Daoy (cell line): ENCODE measurements at places on chromosomes 2 and 18.

DNA sequence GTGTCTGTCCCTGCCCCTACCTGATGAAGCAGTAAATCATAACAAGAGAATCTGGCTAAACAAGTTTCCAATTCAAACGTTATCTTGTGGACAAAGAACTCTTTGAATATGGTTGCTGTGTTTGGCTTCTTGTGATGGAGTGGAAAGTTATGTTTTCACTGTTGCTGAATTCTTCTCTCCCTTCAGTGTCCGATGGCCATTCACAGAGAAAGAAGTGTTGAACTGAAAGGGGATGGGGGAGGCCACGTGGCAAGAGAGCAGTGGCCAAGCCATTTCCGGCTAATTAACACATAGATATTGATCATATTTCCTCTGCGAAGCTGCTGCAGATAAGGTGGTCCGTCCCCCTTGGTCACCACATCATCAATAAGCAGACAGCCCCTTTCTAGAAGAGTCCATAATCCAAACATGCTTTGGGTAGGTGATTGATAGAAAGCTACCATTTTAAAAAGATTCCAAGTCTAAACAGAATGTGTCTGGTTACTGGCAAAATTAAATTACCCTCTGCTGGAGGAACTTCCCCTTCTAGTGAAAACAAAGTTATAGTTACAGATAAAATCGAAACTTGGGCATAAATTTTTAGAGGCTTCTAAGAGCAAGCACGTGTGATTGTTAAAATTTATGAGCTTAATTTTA lies 36.9 kb upstream of the FZD7 start:
- DNase-seq, result no peak

GRCh38 chr2:85340034-85340892 lies 12.5 kb upstream of the TGOLN2 start:
- DNase-seq, result no peak

DNA sequence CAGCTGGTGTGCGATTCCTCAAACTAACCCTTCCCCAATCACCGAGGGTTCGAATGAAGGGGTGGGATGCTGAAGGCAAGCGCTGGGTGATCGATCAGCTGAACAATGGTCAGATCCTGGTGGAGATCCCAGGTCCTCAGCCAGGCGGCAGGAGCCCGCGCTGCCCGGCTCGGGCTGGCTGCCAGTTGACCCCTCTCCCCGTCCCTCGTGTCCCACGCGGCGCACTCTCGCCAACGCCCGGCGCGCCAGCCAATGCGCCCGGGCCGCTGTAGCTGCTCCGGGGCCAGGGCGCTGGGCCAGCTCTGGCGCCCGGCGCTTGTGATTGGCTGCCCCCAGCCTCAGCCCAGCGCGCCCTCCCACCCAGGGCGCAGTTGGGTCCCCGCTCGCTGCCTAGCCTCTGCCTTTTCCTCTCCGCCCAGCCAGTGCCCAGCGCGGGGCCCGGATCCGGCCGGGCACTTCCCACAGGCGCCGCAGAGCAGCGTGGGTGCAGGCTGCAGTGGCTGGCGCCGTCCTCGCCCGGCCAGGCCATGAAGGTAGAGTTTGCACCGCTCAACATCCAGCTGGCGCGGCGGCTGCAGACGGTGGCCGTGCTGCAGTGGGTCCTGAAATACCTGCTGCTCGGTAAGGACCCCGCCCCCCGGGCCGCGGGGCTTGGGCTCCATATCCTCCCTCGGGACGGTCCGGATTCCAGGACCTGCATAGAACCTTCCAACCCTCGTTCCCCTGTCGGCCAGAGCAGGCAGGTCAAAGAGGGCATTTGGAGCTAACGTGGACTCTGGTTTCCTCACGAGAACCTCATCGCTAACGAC lies at the start of gene MOGAT1:
MOGAT1 (plus strand) TSS at position 400 of the 809 bp plus-strand sequence; CDS start at position 528, 128 bp downstream.
- DNase-seq, result peak; percentile 45

- peak; percentile 62 for DNase-seq
These were observed 573.3 kb downstream of the LRP1B start for GRCh38 chr2:141557329-141558095.

DNA sequence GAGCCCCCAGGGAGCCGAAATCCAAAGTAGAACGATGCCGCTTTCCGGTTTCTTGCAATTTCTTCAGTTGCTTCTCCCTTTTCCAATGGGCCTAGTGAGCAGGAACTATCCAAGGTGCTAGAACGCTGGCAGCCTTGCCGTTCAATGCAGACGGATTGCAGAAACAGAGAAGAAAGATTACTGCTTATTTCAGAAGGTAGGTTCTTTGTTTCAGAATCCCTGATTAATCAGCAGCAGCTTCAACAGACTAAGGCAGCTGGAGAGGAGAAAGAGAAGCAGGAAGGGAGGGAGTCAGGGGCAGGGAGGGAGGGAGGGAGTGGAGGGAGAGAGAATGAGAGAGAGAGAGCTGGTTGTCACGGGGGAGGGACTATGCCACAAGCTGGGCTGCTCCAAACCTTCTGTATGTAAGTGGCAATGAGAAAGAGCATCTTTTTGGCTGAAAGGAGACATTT lies 576 bp downstream of the NYAP2 start:
- peak; percentile 1 for DNase-seq

- DNase-seq, result no peak
These were observed 25.3 kb downstream of the EML4 start for GRCh38 chr2:42194428-42194827.

GRCh38 chr2:152298754-152299153 lies 36.2 kb upstream of the FMNL2 start:
- peak; percentile 33 for DNase-seq

GRCh38 chr18:52228166-52228565 lies 111.8 kb upstream of the DCC start:
- no peak for DNase-seq
